ENCODE measurements at places on chromosomes 6 and 20.

DNA sequence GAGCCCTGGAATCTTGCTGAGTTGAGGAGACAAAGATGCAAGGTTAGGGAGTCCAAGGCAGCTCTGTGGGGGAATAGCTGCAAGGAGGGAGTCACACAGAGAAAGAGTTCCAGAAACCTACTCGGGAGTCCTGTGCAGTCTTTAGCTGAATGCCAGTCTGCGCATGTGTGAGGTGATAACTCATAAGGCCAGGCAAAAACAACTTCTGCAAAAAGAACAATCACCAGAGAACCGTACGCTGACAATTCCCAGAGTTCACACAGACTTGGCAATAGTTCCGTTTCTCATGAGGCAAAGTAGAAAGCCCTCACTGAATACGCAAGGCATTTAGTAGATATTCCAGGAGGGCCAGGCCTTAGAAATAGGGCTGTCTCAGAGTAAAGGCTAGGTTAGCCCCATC lies 135.2 kb upstream of the TAB2 start:
- DNase-seq: no peak

GRCh38 chr6:3438190-3439167 lies 18.4 kb downstream of the SLC22A23 start:
- no peak for DNase-seq

- no peak for DNase-seq
Observed at GRCh38 chr20:32586291-32586690, 1.2 kb upstream of the NOL4L start.

GRCh38 chr6:165722022-165722421 lies 59.0 kb upstream of the PDE10A start:
- no peak for DNase-seq

GRCh38 chr6:52868240-52868639 lies 27.6 kb upstream of the GSTA5 start:
- DNase-seq: no peak
